ENCODE measurements at places on chromosomes 7 and 10.

- DNase-seq = no peak
Observed at GRCh38 chr10:90587081-90587491, 270.8 kb downstream of the HTR7 start.

DNA sequence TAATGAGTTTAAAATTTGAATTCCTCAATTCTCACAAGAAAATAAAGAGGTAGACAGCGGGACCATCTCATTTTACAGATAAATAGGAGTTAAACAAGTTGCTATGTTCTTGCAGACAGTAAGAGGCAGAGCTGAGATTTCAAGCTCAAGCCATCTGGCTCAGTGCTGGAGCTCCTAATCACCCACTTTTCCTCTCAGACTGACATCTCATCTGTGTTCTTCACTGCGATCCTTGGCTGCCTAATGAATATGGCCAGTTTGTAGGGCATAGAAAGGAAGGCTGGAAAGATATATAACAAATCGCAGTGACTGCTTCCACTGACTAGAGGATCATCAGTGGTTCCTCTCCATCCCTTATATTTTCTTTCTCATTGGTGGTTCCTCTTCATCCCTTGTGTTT, 151.2 kb downstream of the MPP7 start:
- no peak for DNase-seq

DNA sequence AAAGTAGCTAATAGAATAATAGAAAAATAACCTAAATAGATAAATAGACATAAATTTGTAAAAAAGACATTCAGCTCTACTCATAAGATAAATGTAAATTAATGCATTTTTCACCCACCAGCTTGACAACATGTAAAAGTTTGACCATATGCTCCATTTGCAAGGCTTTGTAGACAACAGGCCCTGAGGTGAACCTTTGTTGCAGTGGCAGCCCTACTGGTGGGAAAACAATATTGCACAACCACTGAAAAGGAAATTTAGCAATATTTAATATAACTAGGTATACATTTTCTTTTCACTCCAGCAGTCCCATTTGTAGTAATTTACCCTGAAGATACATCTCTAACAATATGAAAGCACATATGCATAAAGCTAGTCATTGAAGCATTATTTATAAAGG, 39.0 kb upstream of the ADRA2A start:
- DNase-seq = no peak

DNA sequence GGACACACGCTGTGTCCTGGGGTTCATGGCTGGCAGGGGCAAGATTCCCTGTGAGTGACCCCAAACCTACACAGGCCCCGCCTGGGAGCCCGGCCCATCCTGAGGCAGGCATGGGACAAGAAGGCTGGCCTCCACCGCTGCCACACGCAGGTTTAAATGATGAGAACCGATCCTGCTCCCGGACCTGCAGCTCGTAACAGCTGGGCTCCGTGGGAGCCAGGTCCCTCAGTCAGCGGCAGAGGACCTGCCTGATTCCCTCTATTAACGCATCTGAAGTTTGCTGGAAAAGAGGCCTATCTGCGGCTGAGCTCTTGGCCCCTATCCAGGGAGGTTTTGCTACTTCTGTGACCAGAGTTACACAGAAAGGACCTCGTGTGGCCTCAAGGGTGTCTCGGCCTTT, 112.3 kb downstream of the VIPR2 start:
- no peak for DNase-seq

DNA sequence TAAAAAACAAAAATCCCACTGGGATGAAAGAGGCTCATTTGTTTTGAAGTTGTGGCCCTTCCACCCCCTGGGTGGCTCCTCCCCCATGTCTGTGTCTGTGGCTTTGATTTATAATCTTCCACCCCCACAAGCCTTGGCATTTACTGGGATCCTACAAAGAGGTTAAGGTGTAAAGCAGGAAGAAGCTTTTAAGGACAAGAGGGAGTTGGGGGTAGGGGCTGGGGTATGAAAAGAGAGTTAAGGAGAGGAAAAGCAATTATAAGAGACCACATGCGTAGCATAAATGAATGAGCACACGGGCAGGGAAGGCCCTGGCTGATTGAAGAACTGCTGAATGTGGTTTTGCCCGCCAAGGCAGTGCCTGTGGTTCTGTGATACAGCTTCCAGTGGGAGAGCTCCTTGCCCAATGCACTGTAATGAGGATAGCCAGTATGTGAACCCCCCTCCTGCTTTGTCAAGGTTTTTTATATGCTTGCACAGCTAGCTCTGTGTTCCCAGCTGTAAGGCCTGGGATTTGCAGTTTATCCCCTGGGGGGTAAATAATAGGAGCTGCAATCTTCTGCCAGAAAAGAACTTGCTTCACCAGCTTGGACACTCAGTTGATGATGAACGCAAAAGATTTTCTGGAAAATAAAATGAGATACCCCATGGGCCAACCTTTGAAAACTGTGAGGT, 34.7 kb upstream of the KMT2E start:
- no peak for DNase-seq

GRCh38 chr7:28711114-28711513, 247.0 kb downstream of the TRIL start:
- DNase-seq = no peak

DNA sequence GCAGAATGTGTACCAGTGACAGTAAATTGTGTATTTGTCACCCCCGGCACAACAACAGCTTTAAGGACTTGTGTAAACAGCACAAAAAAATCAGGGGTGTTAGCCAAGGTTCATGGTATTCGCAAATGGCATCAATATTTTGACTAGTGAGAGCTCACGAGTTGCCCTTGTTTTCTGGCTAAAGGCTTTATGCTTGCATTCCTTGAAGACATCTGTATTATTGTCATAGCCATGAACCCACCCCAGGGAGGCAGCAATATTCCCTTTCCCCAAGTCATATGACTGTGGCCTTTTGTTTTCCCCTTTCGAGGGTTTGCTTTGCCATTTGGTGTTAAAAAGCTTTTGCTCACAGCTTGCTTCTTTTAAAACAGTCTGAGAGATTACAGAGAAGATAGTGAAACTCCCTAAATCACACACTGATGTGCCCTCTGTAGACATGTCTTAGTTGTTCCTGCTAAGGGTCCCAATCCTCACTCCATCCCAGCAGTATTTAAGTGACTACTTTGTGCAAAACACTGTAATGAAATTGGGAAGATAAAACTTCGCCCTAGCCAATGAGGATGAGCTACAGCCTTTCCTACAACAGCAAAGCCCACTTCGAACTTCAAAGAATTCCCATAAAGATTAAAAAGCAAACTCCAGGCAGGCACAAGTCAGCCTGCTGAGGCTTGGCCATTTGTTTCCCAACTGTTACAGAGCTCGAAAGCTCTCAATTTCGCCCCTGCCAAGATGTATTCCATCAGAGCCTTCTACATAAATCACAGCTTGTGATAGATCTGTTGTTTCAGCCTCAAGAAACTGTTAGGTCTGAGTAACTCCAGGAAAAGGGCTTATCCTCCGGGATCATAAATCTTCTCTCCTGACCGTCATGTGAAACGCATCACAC, 172.3 kb downstream of the ADAM12 start:
- no peak for DNase-seq

DNA sequence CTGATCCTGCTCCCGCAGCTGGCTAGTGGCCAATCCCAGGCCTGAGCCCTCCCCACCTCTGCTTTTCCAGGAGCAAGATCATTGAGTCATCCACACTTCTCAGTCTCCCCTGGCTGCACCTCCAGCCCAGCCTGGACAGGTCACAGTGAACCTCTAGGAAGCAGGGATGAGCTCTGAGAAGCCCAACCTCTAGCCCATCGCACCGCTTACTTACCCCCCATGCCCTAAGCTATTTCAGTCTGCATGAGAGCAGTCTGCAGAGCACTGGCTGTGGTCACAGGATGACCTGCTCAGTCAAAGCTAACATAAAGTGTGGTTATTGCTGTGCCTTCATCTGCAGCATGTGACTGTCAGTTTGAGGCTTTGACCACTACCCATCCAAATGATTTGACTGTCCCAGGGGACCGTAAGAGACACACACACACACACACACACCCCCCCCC, 129.2 kb downstream of the SORBS1 start:
- no peak for DNase-seq

- DNase-seq = no peak
Observed at GRCh38 chr7:37971491-37971890, 51.1 kb downstream of the EPDR1 start.

DNA sequence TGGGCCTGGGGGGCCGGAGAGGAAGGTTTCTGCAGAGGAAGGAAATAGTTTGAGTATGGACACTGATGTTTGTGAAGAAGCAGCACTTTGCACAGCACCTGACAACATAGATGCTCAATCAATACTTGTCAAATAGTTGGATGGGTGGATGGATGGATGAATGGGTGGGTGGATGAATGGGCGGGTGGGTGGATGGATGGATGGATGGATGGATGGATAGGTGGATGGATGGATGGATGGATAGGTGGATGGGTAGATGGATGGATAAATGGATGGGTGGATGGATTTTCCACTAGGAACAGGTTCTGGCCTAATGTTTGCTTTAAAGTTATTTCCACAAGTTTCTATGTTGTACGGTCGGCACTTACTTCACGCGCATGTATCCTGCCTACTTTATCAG, 45.3 kb downstream of the COL17A1 start:
- no peak for DNase-seq

DNA sequence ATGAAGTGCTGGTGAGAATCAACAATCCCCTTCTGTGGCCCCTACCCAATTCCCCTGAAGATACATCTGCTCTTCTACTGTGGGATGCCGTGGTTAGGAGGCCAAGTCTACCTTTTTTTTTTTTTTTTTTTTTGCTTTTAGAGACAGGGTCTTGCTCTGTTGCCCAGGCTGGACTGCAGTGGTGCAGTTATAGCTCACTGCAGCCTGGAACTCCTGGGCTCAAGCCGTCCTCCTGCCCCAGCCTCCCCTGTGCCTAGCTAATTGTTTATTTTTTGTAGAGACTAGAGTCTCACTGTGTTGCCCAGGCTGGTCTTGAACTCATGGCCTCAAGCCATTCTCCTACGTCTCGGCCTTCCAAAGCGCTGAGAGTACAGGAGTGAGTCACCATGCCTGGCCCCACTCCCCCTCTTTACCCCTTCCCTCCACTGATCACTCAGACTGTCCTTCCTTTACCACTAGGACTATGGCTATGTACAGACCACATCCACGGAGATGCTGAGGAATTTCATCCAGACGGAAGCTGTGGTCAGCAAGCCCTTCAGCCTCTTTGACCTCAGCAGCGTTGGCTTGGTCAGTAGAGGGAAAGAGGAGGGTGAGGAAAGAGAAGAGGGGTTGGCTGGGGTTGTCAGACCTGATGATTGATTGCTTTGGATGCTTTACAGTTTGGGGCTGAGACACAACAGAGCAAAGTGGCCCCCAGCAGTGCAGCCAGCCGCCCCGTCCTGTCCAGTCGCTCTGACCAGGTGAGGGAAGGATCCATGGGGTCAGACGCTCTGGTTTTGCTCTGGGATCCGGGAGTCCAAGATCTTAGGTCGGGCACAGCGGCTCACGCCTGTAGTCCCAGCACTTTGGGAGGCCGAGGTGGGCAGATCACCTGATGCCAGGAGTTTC, 1.8 kb downstream of the AP4M1 start:
- DNase-seq = no peak

DNA sequence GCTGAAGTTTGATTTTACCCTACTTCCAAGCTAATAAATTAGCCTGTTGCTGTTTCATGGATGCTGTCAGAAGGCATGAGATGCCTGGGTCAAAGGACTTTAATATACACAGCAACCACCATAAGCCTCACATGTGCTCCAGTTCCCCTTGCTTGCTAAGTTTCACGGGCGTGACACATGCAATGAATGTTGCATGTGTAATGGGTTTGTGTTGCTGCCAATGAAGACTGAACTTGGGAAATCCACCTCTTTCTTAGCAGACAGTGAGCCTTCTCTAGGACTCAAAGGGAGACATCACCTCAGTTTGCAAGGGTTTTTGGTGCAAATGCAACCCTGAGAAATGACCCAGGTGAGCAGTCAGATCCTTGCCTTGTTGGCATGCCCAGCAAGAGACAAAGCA, 505.5 kb upstream of the PODXL start:
- DNase-seq = no peak

DNA sequence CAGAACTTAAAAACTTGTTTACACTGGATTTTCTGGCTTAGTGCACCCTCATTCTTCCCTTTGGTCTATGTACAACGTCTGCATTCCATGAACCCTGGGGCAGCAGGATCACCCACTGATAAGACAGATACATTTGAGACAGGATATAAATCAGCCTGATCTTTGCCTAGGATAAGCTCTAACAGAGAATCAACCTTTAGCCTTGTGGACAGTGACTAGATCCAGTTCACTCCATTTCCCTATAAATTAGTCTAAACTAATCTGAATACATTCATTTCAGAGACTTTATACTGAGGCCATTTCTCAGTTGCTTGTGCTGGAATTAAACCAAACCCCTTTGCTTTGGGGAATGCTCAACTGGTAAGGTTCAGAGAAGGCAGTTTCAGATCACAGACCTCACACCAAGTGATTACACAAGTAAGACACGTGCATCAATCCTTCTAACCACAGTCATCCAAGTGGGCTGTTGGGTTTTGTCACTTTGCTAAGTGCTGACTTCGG, 639.8 kb upstream of the FZD8 start:
- DNase-seq = no peak

GRCh38 chr7:98802781-98803110, 67.1 kb downstream of the TMEM130 start:
- no peak for DNase-seq

GRCh38 chr7:46153951-46154787, 233.1 kb upstream of the IGFBP3 start:
- DNase-seq = no peak

DNA sequence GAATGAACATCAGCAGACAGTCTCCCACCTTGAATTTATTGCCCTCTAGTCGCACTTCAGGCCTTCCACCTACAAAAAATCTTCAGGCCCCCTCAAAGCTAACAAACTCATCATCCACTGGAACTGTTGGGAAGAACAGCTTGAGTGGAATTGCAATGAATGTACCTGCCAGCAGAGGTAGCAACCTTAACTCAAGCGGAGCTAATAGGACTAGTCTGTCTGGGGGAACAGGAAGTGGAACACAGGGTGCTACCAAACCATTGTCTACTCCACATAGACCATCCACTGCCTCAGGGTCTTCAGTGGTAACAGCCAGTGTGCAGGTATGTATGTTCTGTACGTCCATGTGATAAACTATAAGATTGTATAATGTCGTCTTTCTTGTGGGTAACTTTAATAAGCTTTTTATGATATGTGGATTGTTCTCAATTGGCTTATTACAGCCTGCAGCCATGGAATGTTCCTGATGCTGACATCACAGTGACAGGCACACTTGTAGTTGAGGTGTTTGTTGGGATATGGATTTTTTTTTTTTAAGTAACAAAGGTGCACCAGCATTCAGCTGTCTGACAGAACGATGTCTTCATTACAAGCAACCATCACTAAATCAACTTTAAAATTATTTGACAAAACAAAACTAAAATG, 53.3 kb downstream of the UBN2 start:
- DNase-seq = no peak

- no peak for DNase-seq
Observed at GRCh38 chr7:31500656-31501055, 13.2 kb upstream of the ITPRID1 start.

DNA sequence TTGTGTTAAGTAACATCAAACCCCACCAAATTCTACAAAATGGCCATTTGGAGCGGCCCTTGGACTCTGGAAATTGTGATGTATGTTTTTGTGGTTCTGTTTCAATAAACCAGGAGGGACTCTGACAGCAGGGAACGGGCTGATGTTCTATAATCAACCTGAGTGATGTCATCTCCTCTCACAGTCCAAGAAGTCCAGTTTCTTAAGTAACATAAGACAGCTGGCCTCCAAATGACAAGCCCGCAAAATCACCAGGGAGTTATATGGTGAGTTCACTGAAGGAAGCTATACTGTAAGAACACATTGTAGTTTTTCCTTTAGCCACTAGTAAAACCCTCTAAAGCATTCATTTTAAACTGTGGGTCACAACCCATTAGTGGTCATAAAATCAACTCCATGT, 34.0 kb downstream of the GOT1 start:
- no peak for DNase-seq

GRCh38 chr10:102656791-102657371, 12.6 kb downstream of the TRIM8 start:
- DNase-seq = no peak
